ENCODE measurements at places on chromosomes 5 and 9.
A peak's percentile ranks its signal among the peaks of the same experiment; 100 is the strongest.

- DNase-seq = no peak
Measured at GRCh38 chr9:107878462-107878861, 388.9 kb upstream of the KLF4 start.

DNA sequence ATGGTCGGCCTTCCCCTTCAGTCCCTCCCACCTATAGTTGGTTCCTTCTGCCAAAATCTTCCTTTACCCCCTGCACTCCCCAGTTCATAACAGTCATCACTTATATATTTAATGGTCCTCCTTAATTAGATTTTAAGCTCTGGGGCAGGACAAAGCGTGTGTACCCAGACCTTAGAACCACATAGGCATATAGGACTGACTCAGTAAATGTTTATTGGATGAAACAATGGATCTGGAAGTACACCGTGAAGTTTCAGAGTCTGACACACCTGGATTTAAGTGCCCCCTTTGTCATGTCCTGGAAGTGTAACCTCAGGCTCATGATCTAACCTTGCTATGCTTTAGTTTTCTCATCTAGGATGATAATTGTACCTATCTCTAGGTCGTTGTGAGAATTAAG is 32.0 kb downstream of the STARD4 start:
- no peak for DNase-seq

DNA sequence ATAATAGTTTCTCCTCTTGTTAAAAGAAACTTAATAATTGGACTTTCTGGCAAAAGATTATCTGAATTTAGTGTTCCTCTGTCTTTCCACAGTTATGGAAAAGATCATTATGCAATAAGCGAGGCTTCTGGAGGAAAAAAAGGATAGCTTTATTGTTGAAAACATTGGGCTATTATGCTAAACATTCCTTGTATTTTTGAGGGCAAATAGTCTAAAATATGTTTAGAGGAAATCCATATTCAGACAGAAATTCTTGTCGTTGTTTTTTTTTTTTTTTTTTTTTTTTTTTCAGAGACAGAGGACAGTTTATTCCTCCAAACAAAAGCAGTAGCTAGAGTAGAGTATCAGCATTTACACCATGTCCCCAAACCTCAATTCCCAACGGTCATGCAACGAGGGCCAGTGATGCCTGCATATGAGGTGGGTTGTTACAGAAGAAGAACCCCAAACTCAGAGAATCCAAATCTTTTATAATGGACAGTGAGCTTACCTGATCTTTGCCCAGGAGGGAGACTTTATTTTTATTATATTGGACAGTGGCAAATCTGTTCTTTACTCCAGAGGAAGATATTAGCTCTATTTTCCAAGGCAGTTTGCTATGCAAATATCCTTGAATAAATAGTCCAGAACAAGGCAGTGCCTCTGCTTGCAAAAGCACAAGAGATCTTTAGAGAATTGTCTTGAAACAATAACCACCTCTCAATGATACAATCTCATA is 48.4 kb upstream of the CDK5RAP2 start:
- no peak for DNase-seq

GRCh38 chr5:114782177-114782576 is 387.5 kb downstream of the TRIM36 start:
- DNase-seq = no peak

DNA sequence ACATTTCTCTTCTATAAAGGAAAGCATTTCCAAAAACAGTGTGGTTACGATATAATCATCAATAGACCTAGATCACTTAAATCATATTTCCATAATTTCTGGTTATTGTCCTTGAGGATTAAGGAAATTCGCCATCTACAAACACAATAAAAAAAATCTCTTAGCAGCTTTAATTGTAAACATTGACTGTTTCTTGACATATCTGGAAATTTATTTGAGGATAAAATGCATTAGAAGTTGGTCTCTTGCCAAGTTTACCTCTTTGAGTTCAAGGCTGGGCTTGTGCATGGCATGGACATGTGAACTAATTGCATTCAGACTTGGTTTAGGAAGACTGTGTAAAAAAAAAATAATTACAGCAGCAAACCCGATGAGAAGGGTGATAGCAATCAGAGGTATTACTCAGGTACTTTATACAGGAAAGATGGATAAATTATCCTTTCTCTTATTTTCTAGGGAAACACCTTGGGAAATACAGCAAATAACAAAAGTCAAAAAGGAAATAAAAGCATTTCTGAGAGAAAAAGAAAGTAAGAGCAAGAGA is 237.9 kb downstream of the SLF1 start:
- DNase-seq = no peak

GRCh38 chr5:57324861-57325260 is 151.0 kb downstream of the GPBP1 start:
- no peak for DNase-seq

GRCh38 chr5:40376566-40376965 is 303.1 kb upstream of the PTGER4 start:
- no peak for DNase-seq

DNA sequence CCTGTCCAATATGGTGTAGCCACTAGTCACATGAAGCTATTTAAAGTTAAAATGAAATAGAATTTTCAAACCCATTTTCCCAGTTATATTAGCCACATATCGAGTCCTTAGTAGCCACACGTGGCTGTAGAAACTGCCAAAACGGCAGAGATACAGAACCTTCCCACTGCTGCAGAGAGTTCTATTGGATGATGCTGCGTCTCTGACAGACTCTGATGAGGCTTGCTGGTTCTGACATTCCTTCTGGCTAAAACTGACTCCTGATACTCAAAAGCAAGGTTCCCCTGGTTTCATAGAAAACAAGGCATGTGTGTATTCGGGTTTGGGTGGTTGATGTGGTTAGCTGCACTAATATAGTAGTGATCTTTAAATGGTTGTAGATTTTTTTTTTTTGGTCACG is 91.5 kb downstream of the TLE4 start:
- DNase-seq = no peak

GRCh38 chr9:128059365-128059983 is 7.6 kb downstream of the NAIF1 start:
- no peak for DNase-seq

DNA sequence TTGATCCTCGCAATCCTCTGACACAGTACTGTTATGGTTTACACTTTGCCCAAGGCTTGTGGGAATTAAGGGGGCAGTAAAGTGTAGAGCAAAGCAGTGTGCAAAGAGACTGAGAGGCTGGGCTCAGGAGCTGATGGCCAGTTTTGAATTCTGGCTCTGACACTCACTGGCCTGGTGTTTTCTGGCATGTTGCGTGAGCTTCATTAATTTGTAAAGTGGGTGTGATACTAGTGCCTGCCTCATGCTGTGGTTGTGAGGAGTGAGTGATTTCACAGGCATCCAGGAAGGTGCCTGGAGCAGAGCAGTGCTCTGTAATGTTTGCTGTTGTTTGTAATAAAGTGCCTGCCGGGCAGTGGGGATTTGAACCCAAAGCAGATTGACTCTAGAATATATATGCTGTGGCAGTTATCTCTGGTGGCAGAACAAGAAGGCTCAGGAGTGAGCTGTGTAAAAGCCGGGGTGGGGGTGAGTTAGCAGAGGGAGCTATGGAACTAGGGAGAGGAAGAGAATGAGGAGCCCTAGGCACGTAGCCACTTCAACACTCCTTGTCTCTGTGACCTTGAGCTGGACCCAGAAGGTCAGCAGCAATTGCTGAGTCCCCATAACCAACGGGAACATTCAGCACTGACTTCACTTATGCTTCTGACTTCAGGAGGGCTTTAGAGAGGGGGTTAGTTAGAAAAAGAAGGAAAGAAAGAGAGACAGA is 108.5 kb downstream of the DOCK2 start:
- no peak for DNase-seq

- peak; percentile 33 for DNase-seq
Measured at GRCh38 chr9:136342181-136343120, 15.1 kb downstream of the GPSM1 start.

GRCh38 chr9:38036359-38037084 is 32.5 kb downstream of the SHB start:
- no peak for DNase-seq
